Dermis microvascular lymphatic vessel endothelial cell (primary cell): ENCODE measurements at places on chromosomes 1 and 21.

DNA sequence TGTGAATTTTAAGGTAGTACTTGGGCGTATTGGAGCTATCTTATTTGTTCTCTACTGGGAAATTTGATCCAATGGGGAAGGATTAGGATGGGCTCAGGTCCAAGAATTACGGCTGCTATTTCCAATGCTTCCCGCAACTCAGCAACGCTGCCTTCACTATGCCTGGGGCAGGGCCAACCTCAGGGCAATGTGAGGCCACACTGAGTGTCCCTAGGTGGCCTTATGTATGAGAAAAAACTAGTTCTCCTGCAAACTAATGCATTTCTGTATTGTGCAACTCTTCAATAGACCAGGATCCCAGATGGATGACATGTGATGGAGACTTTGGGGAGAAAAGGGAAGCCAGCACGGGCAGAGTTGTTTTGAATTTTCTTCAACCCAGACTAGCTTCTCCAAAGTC, 168.1 kb downstream of the DUSP10 start:
- DNase-seq: no peak

GRCh38 chr1:235035928-235036327, 92.7 kb downstream of the TOMM20 start:
- no peak for DNase-seq

- no peak for DNase-seq
These were observed 119.2 kb upstream of the BARHL2 start for GRCh38 chr1:90836345-90836679.

DNA sequence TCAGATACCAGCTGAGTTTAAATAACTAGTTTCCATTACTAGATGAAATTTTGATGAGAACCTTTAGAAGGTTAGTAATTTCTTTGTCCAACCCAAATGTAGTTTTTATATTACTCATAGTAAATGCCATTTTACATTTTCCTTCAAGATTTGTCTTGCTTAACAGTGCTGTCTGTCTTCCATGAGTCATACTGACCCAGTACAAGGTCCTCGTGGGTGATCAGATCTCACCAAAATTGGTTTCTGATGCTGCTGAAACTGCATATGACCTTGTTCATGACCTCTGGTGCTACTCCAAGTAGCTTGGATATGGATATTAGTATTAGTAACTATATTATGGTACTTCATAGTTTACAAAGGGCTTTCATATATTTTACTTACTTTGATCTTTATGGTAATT, 207.1 kb downstream of the RYR2 start:
- DNase-seq: no peak

- DNase-seq: no peak
These were observed 437.0 kb downstream of the SIPA1L2 start for GRCh38 chr1:232192781-232193450.

DNA sequence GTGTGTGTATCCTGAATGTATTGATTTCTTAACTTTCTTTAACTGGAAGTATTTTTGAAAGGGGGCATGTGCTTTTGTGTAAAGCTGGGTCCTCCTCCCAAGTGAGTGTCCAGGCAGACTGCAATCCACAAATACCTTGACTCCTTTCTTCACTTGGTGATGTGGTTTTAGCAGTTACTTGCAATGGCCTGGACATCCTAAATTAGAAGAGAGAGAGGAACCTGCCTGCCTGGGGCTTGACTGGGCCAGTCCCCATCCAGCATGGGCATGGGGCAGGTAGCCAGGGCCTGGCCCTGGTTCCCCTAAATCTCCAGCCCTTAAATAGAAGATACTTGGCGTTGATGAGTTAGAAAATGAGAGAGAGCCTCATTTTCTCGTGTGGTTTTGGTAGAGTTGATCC, 159.7 kb downstream of the PGBD5 start:
- no peak for DNase-seq

DNA sequence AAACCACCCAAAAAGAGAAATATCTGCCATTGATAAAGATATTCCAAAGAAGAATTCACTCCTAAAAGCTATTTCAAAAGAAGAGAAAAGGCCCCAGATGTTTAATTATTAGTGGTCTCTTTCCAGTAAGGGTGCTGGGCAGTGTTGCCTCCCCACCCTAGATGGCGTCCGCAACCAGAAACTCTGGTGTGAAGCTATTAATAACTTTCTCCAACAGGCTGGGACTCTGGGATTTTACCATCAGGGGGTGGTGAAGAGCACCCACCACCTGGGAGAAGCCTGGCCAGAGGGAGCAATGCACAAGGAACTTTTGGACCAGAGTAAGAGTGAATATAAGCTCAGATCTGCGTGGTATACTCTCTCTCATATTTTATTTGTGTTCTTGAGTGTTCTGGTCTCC, 115.4 kb upstream of the TIAM1 start:
- no peak for DNase-seq

GRCh38 chr1:17706445-17706844, 48.7 kb upstream of the ACTL8 start:
- no peak for DNase-seq

DNA sequence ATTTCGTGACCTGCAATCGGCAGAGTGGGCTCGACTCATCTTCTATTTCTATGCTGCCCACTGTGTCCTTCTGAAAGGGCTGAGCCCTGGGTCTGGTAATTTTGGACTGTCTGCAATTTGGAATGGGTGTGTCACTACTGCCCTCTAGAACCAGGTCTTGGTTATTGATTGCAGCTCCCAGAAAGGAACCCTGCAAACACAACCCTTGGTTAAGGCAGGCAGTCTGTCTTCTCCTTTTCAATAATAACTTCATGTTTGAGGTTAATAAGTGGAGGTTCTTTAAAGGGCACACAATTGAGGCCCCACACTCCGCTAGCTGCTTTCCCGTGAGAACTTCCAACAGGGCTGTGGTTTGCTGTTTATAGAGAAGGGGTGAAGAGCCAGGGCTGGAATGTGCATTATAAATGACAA, 79.9 kb upstream of the LYST start:
- no peak for DNase-seq

DNA sequence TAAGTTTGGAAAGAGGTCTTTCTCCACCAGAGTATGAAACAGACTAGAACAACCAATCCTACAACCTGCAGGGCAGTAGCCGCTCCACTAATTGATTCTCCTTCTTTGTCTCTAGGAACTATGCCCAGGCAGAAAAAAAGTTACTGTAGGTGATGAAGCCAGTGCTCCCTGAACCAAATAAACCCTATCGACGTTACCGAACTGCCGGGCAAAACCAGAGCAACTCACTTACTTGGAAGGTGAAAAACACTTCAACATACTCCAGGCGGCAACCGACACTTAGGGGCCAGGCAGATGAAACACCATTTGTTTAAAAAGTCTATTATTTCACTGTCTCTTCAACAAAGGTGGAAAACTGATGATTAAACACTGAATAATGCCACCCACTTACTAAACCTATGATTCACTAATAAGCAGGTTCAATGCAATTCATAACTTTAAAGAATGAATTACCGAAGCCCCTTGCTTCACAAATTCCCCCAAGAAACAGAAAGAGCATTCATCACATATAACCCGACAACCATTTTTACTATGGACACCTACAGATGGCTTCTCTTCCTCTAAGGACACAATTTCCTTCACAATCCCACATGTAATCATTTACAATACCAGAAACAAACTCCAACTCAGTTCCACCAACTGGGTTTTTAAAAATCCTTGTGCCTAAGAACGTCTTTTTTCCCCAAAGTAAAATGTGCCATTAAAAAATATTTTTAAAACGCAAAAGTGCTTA, 1.6 kb downstream of the NRIP1 start:
- peak; percentile 21 for DNase-seq

DNA sequence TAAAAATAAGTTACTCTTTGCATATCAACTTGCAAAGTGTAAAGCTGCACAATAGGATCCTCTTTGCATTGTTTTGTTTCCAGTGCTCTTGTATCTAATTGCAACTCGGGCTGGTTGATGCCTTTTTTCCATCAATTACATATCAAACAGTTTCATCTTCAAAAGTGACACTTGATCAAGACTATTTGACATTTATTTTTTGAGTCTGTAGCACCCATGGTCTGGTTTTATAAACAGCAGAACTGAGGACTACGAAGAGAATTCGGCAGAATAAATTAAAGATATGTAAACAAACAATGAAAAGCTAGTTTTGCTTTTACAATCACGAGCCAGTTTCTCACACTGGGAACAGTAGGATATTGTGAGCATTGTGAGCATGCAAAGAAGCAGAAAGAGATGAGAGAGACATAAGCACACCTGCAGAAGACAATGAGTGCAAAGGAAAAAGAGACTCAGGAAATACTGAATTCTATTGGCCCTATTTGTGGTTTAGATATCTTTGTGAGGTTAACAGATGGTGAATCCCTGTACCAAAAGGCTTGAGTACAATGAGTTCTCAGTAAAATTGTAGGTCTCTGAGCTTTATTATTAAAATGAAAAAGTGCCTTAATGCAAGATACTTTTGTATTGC, 45.4 kb downstream of the RPL5 start:
- DNase-seq: no peak

DNA sequence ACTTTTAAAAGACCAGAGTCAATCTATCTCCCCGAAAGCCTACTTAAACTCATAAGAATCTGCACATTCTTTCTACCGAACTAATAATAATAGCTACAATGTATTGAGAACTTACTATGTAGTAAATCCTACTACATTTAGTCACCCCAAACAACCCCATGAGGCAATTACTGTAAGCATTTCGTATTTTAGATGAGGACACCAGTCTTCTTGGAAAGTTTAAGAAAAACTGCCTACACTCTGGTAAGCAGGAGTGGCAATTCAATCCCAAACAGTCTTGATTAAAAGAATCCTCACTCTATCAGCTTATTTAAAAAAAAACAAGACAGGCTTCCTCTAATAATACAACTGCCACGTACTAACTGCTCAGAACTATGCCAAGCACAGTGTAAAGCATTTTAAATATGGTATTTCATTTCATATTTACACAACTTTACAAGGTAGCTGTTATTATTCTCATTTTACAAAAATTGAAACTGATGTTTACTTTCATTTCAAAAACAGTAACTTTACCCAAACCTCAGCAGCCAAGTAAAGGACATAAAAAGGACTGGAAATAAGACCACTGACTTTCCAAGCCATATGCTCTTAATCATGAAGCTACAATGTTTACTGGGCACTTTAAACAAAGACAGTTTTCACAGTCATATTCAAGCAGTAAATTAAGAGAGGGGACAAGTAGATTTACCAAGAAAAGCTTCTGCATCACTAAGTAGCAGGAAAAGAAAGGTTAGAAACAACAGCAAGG, 13.9 kb downstream of the ARID4B start:
- DNase-seq: no peak

- DNase-seq: no peak
These were observed 50.7 kb downstream of the JAK1 start for GRCh38 chr1:64915381-64916274.

GRCh38 chr1:163171826-163172225, 30.9 kb downstream of the RGS5 start:
- no peak for DNase-seq

DNA sequence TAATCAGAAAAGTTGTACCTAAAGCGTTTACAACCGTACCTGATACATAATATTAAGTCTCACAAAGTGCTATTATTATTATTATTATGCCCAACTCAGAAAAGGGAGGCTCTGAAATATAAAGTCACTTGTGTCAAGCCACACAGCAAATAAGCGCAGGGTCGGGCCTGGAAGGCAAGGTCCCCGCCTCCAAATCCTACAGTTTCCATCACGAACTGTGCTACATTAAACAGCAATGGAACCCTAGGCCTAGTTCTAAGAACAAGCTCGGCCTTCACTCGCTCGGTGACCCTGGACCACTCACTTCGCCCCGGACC, 549 bp downstream of the PARS2 start:
- DNase-seq: no peak

DNA sequence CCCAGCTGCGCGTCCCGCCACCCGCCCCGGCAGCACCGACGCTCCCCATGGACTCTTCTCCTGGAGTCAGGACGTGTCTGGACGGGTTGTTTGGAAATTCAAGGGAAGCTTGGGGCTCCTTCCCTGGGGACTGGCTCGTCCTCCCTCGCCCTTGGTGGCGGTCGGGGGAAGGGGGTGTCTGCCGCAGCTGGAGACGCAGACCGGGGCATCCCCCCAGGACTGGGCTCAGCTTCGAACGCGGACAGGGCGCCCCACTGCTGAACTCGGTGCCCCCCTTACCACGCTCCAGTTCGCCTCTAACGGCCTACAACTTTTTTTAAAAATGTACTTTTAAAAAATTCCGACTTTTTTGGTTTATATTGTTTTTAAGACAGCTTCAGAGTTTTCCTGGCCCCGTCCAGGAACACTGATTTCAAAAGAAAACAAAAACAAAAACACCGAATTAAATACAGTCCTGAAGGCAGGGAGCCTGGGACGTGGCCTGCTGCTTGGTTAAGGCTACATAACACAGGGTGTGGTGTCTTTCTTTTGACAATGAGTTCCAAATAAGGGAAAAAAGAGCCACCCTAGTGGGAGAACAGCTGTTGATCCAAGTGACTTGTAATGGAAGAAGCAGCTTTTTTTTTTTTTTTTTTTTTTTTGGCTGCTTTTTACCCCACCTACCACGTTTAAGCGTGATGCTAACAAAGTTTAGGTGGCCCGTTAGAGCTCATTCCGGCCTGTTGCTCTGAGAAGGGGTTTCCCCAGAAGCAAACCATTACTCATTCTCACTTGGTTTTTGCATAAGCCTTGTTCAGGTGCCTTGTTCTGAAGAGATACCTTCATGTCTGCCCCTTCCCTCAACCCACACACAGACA, 862 bp upstream of the DIPK1A start:
- peak; percentile 4 for DNase-seq

DNA sequence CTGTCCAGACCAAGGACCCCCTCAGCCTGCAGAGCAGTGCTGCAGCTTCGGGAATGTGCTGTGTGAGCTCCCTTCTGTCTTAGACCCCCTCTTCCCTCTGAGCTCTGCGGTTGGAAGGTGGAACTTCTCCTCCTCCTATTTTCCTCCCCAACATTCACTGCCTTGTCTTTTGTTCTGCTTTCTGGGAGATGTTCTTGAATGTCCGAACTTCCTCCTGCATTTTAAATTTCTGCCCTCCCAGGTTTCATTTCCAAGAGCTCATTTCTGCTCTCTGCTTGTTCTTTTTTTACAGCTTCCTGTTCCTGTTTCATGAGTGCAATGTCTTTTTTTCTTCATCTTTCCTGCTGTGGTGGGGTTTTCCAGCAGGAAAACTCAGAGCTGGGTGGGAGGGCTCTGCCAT, 29.3 kb downstream of the RRP1 start:
- DNase-seq: no peak
